ENCODE measurements at places on chromosomes 4 and X.

GRCh38 chrX:87874043-87874442, 356.4 kb downstream of the KLHL4 start:
- no peak for DNase-seq

GRCh38 chr4:101762534-101762933, 28.0 kb upstream of the BANK1 start:
- DNase-seq, result no peak

DNA sequence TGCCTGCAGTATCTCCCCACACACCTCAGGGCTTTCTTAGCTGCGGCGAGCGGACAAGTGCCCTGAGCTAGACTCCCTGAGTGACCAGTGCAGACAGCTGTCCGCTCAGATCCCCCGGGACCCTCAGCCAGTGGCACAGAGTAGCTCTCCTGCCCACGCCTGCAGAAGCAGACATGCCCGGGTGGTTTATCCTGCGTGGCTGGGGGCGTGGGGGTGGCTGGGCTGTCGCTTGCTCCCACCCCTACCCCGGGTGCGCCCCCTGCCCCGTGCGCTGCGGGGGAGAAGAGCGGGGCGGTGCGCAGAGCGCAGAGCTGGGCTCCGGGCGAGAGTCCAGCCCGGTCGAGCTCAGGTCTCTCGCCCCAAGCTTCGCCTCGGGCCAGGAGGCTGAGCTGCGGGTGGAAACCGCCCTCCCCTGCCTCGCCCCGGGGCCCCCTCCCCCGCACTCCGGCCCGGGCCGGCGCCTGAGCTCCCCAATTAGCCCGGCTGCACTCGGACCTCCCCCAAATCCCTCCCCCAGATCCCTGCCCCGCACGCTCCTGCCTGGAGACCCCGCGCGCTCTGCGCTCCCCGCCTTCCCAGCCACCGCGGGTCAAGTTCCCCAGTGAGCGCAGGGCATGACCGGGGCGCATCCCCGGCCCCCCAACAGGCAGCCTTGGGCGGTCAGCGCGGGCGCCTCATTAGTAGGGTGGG, 11.7 kb upstream of the SHOX start:
- DNase-seq, result no peak

GRCh38 chr4:112144546-112145325, 518 bp upstream of the FAM241A start:
- DNase-seq, result no peak

DNA sequence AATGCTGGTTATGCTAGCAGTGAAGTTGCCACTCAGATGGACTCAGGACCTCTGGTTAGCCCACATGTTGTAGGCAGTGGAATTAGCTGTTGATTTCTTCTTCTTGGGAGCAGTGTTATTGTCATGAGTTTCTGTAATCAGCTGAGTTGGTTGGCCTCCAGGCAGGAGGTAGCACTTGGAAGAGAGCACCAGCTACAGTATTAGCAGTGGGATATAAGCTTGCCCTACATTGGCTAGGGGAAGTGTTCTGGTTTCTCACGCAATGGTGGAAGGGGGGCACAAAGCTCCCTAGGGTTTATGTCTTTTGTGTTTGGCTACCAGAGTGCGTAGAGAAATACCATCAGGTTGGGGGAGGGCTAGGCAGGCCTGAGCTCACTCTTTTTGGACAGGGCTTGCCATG, 34.0 kb upstream of the UCP1 start:
- no peak for DNase-seq

DNA sequence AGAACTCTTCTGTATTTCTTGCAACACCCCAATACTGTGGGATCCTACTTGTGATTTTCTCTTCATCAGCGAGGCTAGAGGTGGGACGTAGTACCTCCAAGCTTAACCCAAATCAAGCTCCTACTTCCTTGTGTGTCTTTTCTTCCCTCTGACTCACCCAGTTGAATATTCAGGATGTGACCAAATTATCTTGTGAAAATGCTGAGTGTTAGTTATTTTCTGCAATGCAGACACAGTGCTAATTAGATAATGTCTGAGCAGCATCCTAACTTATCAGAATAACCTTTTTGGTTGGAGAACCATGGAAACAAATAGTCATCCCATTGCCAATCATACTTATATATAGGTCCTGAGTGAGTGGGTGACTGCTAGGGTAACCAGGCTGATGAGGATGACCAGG, 2.4 kb downstream of the MEPE start:
- no peak for DNase-seq

- DNase-seq, result no peak
Observed at GRCh38 chr4:102665527-102665926, 95.2 kb downstream of the MANBA start.

DNA sequence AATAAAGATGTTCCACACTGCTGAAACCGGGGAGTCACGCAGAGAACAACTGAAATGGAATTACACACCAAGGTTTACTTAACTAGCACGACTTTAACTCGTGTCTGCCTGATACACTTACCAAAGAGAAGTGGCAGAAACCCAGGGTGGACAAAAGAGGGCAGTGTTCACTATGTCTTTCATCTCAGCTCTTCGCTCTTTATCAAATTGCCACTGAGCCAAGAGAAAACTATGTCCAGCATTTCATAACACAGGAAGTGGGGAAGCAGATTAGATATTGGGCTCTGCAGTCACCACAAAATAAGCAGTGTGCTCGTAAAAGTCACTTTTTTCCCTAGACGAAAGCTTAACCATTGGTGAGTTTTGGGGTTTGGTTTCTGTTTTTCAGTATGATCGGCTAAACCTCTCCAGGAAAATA, 155.7 kb downstream of the CHIC2 start:
- peak; percentile 97 for DNase-seq

DNA sequence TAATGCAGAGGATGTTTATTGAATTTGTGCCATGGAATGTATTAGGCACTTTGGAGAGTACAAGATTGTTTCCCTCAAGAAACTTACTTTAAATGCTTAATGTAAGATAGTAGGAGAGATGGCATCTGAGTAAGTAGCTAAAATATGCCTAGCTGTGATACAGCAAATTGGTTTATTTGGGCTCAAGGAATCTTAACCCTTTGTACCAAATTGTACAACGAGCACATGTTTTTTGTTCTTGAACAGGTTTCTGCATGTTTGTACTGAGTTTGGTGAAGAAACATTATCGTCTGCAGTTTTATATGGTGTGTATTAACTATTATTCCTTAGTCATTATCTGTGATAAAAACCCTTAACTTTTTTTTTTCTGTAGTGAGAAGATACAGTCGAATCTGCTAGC, 48.6 kb downstream of the CDS1 start:
- peak; percentile 16 for DNase-seq

DNA sequence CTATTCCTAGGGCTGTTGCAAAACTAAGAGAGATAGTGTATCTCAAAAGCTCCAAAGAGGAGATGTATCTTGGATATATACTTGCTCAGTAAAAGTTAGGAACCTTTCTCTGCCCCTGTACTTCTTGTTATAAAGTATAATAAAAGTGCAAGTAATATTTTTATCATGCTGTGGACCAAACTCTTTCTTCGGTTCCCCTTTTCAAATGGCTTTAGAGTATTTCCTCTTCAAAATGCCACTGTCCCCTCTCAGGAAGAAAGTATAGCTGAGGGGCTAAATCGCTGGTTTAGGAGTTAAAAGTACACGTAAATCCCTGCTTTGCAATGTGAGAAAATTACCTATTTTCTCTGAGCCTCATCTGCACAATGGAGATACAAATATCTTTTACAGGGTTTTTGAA, 169.1 kb upstream of the FTHL17 start:
- DNase-seq, result no peak

- no peak for DNase-seq
Observed at GRCh38 chrX:153590961-153591956, 7.7 kb downstream of the CCNQ start.

GRCh38 chrX:137587151-137587550, 21.2 kb downstream of the ZIC3 start:
- DNase-seq, result no peak

GRCh38 chrX:150897421-150898320, 797 bp downstream of the CD99L2 start:
- DNase-seq, result peak; percentile 40

DNA sequence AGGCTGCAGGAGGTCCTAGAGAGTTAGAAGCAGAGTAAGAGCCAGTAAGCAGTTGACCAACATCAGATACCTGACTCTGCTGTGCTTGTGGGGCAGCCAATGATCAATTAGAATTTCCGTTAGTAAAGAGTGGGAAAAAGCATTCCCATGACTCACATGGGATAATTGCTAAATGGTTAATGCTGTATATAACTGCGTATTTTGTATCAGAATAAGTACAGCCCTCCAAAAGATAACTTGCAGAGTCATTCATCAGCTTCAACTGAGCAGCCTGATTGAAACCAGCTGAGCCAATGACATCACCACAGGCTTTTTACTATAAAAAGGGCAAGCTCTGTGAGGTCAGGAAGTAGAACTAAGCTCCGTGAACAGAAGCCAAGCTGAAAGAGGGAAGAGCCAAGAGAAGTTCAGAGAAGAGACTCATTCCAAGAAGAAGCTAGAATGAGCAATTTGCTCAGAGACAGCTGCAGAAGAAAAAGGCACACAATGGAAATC, 67.9 kb downstream of the PPP3CA start:
- DNase-seq, result peak; percentile 99

- DNase-seq, result peak; percentile 26
Observed at GRCh38 chr4:123386609-123387008, 10.0 kb upstream of the SPRY1 start.

DNA sequence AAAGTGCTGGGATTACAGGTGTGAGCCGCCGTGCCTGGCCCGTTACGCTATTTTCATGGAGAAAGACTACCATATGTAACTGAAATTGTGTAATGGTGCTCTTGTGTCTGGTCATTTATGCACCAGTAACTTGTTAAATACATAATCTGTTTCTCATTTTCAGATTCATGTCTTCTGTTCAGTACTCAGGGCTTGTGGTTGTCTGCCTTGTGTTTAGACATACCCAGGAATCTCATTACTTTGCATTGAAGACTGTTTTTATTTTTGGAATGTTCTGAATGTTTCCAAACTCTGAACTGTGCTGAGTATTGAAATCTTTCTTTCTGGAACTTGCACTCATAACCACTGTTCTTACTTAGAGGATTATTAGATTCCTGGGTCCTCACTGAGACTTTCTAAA, 52.8 kb downstream of the PDLIM5 start:
- DNase-seq, result no peak

DNA sequence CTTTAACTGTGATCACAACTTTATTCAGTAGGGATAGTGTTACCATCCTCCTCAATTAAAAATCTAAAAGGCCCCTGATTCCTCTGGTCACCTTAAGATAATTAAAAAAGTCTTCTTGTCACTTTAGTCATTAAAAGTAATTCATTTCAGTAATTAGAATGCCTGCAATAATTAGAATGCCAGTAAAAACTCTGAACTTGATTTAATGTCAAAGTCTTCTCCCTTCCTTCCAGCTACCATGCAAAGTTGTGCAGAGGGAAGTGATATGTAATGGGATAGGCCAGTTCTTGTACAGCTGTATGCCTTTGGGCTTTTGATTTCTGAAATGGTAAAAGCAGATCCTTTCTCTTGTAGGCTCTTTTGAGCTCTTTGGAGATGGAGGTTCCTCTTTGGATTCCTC, 417.2 kb downstream of the ADAM29 start:
- DNase-seq, result no peak

DNA sequence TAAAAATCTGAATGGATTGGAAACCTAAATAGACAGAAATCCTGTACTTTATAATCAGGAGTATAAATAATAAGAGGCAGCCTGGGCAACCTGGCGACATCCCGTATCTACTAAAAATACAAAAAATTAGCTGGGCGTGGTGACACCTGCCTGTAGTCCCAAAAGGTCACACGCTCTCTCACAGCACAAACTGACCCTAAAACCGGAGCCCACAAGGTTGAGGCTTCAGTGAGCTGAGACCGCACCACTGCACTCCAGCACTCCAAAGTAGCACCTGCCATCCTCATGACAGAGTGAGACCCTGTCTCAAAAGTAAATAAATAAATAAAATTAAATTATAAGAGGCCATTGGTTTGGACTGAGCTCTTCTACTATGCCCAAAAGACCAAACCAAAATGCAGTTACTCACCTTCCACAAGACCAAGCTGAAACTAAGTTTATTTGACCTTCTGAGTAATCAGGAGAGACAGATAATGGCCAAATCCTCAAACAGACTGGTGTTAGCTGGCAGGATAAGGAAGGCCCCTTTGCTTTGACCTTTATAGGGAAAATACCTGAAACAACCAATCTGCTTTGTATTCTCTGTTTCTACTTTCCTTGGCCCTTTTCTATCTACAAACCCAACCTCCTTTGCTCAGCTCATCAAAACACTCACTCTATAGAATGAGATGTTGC, 3.2 kb upstream of the GRSF1 start:
- no peak for DNase-seq

DNA sequence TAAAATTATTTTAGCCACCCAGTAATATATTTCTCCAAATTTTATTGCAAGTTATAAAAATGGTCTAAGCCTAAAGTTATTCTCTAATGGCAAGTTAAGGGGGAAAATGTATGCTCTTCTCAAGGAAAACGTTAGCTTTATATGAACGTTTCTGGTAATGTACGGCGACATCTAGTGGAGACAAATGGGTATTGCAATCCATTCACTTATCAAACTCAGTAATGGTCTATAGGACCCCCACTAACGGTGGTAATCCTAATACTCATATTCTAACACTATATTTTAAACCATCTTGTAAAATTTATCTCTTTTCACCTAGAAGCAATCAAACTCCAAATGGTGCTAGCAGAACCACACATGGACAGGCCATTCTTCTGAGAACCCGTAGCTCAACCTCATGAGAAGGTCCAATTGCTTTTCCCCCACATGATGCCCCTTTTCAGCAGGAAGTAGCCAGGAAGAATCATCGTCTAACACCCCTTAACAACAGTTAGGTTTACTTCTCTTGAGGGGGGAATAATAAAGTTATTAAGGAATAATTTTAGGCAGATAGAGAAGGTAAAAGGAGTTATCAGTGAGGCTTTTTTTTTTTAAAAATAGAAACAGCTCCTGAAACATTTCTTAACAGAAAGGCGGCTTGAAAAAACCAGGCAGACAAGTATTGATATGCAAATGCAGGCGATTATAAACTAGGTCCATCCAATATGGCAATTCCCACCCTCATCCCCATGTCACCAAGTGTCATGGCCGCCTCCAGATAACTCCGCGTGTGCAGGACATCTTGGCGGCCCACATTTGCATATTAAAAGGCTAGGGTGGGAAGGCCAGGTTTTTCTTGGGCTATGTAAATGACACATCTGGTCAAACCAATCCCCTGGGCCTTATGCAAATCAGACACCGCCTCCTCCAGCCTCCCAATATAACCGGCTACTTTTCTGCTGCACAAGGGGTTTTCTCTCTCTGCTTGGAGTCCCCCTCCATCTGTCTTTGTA, 35.0 kb downstream of the NUDT11 start:
- peak; percentile 52 for DNase-seq

DNA sequence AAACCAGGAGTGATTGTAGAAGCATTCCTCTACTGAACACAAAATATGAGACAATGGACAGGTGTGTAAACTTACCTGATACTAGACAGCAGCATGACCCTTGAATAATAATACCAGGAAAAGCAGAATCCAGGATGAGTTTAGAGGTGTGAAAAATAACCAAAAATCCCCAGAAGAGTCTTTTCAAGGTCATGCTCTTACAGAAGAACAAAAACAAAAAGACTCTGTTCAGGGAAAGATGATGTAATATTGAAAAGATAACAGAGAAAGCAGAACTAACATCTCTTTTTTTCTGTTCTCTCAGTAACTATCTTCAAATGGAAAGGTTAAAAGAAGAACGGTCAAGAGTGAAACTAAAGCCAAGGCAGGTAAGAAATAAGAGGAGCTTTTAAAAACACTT, 14.0 kb upstream of the ARHGAP10 start:
- DNase-seq, result no peak
